NCI-H526 (cell line): ENCODE measurements at places on chromosomes 2 and 18.

- no peak for DNase-seq
Observed at GRCh38 chr18:12540751-12541150, 117.2 kb downstream of the SPIRE1 start.

GRCh38 chr2:11387843-11388242 lies 43.4 kb upstream of the ROCK2 start:
- no peak for DNase-seq

- no peak for DNase-seq
Observed at GRCh38 chr18:63987743-63988142, 17.9 kb downstream of the SERPINB8 start.

DNA sequence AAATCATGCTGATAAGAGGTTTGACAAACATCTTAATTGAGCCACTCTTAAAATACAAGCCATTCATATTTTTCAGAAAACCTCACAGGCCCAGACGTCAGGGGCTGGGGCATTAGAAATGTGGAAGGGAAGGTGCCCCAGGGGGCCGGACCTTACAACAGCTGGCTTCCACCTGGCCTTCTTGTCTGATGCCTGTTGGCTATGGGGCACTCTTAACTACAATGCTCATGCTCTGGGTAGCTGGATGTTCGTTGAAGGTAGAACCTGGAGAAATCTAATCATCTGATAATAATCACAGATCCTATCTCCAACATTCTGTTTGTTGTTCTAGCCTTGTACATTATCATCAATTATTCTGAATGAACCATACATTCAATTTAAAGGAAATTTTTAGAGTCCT lies 156.9 kb upstream of the SOX11 start:
- no peak for DNase-seq

DNA sequence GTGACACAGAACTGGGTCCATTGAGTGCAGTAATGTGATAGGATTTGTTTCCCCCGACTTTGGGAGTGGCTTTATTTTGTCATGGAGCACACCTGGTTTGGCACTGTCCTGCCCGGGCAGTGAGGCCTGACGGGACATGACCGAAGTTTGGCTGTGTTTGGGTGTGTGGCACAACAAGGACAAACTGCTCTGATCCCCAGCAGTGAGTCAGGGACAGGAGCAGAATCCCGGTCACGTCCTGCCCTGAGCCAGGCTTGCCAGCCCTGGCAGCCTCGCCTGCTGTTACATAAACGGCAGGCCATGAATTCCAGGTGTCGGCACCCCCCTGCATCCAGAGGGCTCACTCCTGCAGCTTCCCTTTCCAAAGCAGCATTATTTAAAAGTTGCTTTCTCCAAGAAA lies 45.7 kb downstream of the IMPA2 start:
- DNase-seq = no peak

DNA sequence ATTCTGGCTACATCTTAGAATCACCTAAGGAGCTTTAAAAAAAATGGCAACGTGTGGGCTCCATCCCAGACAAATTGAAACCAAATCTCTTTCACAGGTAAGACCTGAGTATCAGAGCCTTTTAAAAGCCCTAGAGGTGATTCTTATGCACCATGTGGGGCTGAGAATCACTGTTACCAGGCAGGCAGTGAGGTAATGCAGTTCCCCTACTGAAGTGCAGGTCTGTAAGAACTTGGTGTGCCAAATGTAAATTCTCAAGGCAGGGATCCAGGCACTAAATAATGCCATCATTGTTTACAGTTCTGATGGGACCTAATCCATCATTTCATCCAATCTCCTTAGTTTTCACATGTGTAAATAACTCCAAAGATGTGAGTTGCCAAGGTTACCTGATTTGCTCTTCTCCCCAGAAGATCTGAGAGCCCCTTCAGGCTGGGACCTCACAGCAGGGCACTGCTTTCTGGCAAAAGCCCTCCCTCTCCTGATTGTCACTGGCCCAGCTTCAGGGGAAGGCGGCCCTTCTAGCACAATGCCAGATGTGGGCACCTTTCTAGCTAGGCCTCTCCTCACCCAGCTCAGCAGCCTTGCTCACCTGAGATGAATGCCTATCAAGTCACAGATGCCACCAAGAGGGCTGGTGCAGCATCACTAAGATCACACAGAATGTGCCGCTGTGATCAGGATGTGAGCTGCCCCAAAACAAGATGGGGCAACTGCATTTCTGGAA lies 73.6 kb upstream of the RGPD5 start:
- DNase-seq = no peak

- DNase-seq = no peak
Observed at GRCh38 chr18:44709307-44710126, 28.8 kb downstream of the SETBP1 start.

DNA sequence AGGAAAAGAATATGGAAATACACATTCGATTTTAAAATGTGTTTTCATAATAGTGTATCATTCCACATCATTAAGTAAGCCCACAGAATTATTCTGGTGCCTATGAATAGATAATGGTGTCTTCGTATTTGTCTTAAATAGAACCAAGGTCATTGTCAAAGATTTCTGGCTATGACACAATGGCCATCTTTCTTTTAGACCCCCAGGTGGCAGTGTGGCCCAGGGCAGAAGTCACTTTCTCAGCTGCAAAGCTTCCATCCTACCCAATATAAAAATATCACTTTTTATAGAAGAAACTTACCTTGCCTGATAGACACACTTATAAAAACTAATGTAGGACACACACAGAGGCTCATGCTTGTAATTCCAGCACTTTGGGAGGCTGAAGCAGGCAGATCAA lies 57.5 kb downstream of the ZRANB3 start:
- peak; percentile 4 for DNase-seq

GRCh38 chr2:217231724-217232123 lies 371.9 kb upstream of the TNP1 start:
- DNase-seq = no peak

- no peak for DNase-seq
Observed at GRCh38 chr2:16655905-16656642, 9.6 kb downstream of the CYRIA start.

DNA sequence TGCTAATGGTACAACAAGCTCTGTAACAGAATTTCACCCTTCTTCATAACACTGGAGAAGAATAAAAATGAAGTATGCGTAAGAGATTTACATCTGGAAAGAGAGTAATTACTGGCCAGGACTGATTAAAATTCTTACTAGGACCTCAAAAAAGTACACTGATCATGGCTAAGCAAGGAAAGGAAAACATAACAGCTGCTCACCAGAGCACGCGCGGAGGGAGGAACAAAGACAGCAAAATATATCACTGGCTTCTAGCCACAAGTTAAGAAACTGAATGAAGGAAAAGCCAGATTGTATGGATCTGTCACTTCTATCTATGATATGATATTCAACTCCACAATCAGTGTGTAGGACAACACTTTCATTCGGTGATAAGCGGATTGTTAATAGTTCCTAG lies 15.6 kb upstream of the CYTIP start:
- no peak for DNase-seq

- DNase-seq = no peak
Observed at GRCh38 chr2:111032721-111033429, 87.8 kb upstream of the BCL2L11 start.

DNA sequence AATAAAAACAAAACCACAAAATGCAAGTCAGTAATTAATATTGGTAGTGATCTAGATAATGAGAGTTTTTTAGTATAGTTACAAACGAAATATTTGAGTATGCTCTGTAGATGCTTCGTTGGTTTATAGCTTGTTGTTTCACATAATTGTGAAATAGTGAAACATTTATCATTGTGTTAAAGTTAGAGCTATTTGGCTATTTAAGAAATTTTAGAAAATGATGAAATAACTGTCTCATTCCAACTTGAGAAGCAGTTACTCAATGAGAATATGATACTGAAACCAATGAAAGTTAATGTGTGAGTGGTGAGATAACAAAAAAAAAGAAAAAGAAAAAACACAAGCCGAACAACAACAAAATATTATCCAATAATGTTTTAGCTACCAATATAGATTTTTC lies 475.6 kb upstream of the ZEB2 start:
- no peak for DNase-seq

DNA sequence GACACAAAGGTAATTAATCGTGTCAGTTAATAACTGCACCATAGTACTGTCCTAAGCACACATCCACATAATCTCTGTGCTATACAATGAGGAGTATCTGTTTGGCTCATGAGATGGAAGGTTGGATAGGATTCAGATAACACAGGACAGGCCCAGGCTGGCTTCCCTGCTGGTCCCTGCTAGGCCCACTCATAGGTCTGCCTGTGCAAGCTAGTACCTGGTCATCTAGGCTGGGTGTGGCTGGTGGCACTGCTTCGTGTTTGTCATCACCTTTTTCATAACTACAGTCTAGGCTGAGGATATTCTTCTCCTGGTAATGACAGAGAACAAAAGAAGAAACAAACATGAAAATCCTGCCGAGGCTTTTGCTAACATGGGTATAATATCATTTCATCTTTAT lies 392.8 kb downstream of the TRIB2 start:
- DNase-seq = no peak

DNA sequence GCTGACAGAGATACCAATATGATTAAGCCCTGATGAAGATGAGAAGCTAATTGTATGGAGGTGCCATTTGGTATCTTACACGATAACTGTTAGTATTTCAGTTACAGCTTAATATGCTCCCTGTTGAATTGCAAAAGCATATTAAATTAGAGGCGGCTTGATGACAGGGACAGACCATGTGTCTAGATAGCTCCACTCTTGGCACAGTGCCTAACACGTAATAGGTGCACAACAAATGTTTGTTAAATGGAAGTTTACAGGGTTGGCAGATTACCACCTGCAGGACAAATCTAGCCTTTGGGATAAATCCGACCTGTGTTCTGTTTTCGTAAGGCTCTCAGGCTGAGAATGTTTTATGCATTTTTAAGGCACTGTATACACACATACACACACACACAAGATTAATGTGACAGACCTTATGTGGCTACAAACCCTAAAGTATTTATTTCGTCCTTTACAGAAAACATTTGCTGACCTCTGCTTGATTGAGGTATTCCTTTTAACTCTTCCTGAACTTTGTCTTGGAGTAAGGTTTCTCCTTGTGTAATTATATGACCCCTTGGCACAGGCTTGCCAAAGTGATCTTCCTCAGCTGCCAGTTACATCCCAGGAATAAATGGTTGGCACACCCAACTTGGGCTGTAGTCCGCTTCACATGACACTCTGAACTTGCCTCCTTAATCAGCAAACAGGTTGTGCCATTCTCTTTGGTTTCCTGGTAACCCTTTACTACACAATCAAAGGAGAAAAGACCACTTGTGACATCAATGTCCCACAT lies 348.9 kb downstream of the HRH4 start:
- DNase-seq = no peak

DNA sequence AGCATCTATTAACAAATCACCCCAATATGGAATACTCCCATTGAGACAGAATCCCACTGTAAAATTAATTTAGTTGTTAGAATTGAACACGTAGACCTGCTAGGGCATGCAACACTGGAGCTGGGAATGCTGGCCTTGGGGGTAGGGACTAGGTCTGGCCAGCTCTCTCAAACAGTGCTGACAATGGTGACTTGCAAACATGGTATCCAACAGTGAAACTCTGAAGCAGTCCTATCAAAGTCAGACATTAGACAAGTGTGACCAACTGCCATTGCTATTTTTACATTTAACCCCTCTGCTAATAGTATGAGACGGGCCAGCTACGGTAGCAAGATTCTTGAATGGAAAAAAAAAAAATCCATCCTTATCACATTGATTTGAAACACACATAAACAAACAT lies 7.2 kb downstream of the E2F6 start:
- no peak for DNase-seq

- DNase-seq = no peak
Observed at GRCh38 chr2:18484625-18485024, 75.8 kb downstream of the RDH14 start.

DNA sequence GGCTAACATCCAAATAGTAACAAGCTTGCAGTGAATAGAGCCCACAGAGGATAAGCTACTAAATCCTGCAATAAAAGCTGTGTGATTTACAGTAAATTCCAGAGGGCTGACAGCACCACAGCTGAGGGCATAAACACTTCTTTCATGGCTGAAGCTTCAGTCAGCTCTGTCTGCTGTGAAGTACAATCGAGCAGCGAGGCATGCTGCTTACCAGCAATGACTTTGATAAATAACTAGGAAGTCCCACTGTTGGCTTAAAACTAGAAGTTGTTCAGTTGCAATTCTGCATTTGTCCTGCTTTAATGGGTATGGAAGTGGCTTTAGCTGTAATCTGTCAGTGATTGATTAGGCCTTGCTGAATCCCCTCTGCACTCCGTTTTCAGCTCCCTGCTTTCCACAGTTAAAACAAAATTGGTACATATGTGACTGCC lies 65.2 kb upstream of the FIGN start:
- no peak for DNase-seq

DNA sequence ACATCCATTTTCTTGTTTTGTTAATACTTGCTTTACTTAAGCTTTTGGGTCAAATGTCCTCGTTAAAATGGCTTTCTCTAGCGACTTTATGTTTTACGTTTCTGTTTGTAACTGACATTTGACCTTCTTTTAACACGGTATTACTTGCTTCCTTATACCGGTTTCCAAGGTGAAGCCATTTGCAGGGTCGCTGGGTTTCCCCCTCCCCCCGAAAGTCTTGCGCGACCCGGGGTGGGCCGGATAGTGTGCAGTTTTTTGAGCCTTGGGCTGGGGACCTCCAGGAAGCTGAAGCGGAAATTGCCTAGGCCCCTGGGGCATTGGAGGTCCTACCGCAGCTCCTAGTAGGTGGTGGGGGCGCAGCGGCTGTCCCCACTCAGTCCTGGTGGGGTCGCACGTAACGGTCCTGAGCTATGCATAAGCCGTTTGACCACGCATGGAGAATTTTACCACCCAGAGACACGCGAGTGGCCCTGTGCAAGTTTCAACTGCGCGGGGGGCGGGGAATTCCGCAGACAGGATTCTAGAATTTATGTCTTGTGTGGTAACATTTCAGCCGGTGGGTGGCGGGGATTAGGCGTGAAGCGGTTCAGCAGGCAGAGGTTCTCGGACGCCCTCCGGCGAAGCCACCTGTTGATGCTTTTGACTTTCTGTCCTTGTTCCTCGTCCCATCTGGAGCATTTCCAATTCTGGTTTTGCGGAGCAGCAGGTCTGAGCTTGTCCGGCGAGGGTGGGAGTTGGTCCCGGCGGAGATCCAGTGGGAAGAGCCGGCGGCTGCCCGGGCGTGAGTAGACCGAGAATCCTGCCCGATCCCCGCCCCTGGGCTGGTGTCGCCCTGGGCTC lies 2.4 kb downstream of the CFLAR start:
- DNase-seq = peak; percentile 70

GRCh38 chr18:59159986-59160385 lies 20.3 kb downstream of the SEC11C start:
- no peak for DNase-seq
